NCI-H526 treated with DMSO at 0.1 percent for 48 hours (cell line): ENCODE measurements at places on chromosomes 5 and 9.

GRCh38 chr5:111387361-111387760, 125.0 kb downstream of the STARD4 start:
- no peak for DNase-seq

DNA sequence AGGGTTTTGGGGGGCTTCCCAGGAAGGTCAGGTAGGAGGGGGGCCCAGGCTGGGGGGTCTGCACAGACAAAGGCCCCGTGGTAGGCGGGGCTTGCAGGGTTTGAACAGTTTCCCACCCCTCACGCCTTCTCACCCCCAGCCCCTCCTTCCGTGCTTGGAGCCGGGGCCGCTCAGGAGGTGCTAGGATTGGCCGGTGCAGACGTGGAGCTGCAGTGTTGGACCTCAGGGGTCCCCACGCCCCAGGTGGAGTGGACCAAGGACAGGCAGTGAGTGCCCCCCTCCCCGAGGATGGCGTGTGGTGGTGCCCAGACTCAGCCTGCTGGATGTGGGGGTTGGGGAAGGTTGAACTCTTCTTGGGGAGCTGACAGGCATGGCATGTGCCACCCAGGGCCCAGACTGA, 83.8 kb downstream of the HMCN2 start:
- DNase-seq, result no peak

GRCh38 chr9:131418143-131419025, 24.5 kb downstream of the PRRC2B start:
- DNase-seq, result no peak

GRCh38 chr9:5002811-5003210, 17.7 kb downstream of the JAK2 start:
- DNase-seq, result no peak

GRCh38 chr9:20417373-20418080, 204.8 kb downstream of the MLLT3 start:
- DNase-seq, result peak; percentile 98

DNA sequence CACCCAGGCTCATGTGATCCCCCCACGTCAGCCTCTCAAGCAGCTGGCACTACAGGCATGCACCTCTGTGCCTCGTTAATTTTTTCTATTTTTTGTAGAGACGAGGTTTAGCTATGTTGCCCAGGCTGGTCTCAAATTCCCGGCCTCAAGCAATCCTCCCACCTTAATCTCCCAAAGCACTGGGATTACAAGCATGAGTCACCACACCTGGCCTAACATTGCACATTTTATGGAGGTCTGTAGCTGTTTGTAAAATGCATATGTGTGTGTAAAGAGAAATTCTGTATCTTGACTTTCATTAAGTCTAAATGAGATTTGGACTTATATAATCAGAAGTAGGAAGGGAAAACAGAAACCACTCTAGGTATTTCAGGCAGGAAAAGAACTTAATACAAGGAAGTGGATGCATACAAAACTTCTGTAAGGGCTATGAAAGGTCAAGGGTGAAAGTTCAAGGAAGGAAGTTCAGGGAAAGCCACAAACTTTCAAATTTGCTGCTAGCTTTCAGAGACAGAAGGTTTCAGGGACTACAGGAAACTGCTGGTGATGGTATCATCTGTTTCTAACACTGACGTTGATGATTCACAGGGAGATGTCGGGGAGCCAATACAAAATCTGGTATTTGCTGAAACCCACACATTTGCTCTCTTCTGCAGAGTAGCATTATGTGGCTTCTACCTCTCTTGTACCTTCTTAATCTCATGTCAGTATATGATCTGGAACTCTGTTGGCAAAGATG, 209.4 kb downstream of the PIK3R1 start:
- no peak for DNase-seq

- no peak for DNase-seq
Observed at GRCh38 chr5:5886812-5887486, 464.5 kb downstream of the ICE1 start.

DNA sequence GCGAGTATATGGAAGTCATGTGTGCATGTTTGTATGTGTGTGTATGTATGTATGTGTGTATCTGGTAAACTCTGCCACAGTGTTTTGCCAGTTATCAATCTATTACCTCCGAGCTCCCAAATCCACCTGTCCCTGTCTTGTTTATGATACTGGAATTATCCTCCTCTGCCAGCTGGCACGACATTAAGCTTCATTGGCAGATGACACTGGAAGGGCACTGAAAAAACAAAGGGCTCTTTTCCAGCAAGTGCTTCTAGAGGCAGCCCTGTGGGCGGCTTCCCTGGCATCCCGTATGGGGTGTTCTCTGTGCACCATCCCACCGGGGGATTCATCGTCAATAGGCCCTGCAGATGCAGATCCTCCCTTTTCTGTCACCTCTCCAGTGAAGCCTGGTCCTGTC, 221.5 kb downstream of the MSX2 start:
- DNase-seq, result no peak

GRCh38 chr5:151677776-151678545, 8.8 kb downstream of the SPARC start:
- no peak for DNase-seq

- no peak for DNase-seq
Observed at GRCh38 chr5:93191035-93191817, 389.8 kb downstream of the NR2F1-AS1 start.

DNA sequence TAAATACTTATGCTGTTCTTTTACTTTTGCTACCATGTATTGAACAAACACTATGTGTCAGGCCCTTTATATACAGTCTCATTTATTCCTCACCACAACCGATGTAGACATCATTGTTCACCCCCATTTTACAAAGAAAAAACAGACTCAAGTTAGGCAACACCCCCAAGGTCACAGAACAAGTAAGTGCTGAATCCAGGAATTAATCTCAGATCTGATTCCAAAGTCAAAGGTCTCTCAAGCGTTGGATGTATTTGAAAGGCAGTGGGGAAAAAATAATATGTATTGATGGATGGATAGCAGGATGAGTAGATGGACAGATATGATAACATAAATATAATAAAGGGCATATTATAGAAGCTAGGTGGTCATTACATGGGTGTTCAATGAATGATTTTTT, 85.1 kb upstream of the VLDLR start:
- no peak for DNase-seq

DNA sequence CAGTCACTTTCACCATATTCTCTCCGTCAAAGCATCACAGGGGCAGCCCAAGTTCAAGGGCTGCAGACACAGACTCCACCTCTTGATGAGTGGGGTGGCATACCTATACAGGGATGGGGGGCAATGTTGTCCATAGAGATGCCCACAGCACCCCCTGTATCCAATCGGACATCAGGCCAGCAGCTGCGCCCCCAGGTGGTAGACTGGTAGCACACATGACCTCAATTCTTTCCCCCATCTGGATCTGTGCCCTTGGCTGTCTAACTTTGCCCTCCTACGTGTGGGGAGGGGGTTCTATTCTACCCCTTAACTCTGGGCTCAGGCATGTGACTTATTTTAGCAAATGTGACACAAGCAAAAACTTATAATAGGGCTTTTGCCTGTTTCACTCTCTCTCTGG, 84.0 kb upstream of the SLC25A48 start:
- no peak for DNase-seq

- DNase-seq, result no peak
Observed at GRCh38 chr5:9194509-9194908, 351.4 kb downstream of the SEMA5A start.
